ENCODE measurements at places on chromosomes 13 and 19.

- DNase-seq, result no peak
These were observed 10.4 kb downstream of the FCER2 start for GRCh38 chr19:7691497-7691896.

DNA sequence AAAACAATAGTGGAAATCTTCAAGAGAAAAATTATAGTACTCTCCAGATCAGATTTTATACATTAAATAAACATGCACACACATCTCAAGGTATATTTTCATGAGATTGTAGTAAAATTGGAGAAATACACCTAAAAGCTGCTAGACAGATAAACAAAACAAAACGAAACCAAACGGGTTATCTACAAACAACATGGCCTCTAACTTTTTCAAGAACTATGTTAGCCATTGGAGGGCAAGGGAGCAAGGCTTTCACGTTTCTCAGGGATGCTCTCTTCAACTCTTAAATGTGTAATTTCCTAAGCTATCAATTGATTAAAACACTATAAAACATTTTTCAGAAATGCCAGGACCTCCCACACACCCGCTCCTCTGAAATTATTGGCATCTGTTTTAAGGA, 1262.4 kb upstream of the PCDH20 start:
- DNase-seq, result no peak

DNA sequence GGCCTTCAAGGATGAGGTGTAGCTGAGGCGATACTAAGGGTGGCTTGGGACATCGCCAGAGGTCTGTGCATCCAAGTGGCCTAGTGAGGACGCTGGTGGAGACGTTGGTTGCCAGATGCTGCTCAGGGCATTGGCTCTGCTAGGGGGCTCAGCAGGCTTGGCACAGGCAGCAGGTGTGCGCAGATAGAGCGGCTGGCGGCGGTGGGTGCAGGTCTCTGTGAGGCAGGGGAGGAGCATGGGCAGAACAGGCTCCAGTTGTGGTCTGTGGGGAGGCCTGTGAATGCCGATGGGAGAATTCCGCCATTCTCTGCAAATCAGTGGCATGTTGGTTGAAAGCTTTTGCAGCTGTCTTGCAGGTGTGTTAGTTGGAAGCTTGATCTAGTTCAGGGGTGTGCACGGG, 21.2 kb downstream of the PRAM1 start:
- DNase-seq, result no peak

DNA sequence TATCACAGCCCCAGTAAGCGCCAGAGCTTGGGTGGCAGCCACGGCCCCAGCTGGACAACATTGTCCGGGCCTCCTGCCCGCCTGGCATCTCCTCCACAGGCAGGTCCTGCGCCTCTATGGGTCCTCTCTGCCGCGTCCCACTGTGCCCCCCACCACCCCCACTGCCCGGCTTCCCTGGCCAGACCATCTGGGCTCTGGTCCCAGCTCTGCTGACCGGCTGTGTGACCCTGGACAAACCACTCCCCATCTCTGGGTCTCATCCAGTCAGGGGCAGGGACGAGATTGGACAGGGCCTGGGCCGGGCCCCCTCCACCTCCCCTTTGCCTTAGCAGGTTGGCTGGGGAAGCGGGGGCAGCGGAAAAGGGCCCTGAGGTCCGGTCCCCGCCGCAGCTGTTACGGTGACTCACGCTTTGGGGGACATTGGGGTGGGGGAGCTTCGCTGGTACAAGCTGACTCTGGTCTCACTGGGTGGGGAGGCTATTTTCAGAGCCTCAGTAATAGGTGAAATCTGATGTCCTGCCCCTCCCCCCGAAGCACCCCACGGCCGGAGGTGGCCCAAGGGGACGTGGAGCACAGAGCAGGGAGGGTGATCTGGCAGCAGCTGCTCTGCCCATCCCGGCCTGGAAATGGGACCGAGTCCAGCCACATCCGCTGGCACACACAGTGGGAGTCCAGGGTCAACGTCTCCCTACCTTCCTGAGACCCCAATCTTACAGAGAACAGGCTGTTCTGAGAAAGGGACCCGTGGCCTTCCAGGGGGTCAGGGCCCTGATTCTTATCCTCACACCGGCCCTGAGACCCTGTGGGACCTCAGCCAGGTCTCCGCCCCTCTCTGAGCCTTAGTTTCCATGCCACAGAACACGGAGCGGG, 9.1 kb downstream of the NFIC start:
- no peak for DNase-seq

GRCh38 chr13:41398494-41399170, 58.7 kb upstream of the RGCC start:
- no peak for DNase-seq

- peak; percentile 18 for DNase-seq
These were observed 20.6 kb downstream of the PBX4 start for GRCh38 chr19:19597809-19598306.

DNA sequence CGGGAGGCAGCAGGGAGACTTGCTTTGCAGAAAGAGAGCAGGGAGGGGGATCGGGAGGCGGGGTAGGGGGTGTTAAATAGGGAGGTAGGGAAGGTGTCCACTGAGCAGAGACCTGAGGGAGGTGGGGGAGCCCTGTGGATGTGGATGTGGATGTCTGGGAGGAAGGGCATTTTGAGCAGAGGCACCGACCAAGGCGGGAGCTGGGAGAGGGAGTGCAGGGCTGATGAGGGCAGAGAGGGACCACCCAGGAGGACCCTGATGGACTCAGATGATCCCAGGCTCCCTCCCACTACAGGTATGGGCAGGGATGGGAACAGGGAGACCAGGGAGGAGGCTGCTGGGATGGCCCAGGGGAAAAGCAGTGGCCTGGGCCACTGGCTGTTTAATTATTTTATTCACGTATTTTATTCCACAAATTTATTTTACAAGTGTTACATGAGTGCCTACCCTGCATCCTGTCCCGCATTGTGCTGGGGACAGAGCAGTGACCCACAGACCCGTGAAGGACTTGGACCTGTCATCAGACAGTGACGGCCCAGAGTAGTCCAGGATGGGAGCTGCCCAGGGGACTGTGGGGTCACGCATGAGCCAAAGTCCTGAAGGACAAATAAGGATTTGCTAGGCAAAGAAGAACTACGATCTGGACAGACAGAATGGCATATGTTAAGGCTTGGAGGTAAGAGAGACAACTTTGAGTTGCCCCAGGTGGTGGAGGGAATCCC, 5.3 kb downstream of the GRAMD1A start:
- no peak for DNase-seq

DNA sequence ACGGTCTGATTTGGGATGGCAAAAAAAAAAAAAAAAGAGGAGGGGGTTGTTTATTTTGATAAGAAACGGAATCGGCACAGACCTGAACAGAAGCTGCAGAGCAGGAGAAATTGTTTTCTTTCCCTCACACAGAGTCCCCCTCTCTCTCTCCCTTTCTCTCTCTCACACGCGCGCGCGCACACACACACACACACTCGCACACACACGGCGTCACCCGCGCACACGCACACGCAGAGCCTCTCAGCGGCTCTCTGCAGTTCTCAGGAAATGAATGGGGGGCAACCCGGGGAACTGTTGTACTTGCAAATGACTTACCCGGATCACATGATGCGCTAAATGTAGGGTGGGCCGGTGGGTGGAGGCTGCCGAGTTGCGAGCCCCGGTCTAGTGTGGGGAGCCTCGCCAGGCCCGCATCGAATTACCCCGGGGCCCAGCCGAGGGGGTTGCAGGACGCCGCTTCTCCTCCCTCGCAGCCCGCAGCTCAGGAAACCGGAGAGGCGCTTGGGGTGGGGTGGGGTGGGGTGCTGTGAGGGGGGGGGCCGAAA, 475 bp downstream of the KLF12 start:
- DNase-seq, result peak; percentile 78

GRCh38 chr13:50721672-50721992, 121.9 kb downstream of the DLEU7 start:
- DNase-seq, result no peak

GRCh38 chr13:62173958-62174357, 758.3 kb upstream of the PCDH20 start:
- DNase-seq, result no peak

GRCh38 chr19:55231391-55232285, 3.1 kb upstream of the TMEM86B start:
- no peak for DNase-seq

DNA sequence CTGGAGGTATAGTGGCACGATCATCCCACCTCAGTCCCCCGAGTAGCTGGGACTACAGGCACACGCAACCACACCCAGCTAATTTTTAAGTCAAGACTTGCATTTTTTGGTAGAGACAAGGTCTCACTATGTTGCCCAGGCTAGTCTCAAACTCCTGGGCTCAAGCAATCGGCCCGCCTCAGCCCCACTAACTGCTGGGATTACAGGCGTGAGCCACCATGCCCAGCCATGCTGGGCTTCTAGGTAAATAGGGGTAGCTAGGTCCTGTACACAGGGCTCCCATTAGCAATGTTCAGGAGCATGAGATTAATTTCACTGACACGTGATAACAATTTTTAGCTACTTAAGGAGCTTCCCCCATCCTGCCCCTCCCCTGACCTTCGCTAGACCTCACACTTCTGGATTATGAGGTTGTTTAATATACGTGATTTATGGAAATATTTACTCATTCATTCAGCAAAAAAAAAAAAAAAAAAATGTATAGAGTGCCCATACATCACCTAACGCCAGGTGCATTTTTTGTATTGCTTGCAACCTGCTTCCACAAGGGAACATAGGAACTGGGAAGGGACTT, 19.2 kb downstream of the TMEM272 start:
- DNase-seq, result no peak

DNA sequence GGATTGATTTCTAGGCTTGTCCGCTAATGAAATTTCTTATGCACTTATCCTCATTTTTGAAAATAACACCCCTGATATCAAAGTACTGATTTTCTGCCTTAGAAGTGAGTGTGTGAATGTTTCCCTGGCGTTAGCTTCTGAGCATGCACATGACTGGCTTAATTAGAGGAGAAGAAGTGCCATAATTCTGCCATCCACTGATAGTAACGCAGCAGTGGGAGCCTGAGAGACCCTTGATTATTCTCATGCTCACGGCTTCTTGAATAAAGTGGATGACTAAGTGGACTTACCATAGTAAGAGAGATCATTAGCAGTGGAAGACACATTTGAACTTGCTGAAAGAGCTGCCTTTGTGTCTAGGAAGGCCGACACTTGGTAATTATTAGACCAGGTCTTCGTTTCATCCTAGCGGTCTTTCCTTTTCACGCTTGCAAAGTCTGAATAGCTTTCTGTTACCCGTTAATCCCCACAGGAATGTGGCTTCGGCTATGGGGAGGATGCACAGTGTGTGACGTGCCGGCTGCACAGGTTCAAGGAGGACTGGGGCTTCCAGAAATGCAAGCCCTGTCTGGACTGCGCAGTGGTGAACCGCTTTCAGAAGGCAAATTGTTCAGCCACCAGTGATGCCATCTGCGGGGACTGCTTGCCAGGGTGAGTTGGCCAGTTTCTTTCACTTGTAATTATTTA, 45.3 kb downstream of the TNFRSF19 start:
- DNase-seq, result no peak

- no peak for DNase-seq
These were observed 226.1 kb downstream of the RFC3 start for GRCh38 chr13:34044041-34044440.

DNA sequence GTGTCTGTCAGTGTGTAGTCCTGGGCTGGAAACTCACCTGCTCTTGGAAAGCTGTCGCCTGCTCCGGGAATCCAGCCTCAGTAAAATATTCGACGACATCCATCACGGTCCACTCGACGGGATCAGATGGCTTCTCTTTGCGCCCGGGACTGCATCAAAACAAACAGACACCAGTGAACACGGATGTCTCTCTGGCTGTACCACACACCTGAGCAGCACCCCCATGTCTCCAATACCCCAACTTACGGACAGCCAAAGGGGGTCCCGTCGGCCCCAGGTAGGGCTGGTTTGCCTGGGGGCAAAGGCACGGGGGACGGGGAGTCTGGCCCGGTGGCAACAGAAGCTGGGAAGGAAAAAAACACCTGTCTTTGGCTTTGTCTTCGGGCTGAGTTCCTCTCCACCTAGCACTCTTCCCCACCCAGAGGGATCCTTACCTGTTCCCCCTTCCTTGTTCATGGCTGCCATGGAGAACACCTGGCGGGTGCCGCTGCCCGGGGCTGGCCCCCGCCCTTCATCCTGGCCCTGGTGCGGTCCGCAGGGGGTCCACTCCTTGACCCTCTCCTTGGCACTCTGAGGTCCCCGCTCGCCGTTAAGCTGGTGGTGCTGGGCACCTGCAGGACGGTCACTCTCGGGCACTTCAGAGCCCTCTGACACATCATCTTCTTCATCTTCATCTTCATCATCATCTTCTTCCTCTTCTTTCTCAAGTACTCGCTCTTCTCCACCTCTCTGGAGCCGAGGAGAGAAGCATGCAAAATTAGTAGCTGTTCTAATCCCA, 1.7 kb downstream of the SAMD1 start:
- no peak for DNase-seq

DNA sequence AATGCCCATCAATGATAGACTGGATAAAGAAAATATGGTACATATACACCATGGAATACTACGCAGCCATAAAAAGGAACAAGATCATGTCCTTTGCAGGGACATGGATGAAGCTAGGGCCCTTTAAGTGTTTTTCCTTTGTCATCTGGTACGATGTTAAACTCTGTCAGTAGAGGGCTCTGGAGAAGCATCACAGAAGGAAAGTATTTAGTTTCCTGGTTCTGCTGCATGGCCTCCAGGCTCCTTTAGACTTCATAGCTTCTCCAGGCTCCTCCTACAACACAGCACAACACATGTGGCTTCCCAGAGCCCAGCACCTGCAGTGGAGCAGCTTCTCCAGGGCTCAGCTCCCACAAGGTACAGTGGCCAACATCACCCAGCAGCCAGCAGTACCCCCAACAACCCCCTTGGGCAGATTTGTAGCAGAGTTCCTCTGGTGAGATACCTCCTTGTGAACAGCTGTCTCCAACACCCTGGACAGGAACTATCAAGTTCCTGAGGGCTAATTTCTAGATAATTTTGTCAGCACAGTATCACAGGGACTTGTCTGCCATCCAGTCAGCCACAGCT, 63.4 kb downstream of the KCTD12 start:
- no peak for DNase-seq

DNA sequence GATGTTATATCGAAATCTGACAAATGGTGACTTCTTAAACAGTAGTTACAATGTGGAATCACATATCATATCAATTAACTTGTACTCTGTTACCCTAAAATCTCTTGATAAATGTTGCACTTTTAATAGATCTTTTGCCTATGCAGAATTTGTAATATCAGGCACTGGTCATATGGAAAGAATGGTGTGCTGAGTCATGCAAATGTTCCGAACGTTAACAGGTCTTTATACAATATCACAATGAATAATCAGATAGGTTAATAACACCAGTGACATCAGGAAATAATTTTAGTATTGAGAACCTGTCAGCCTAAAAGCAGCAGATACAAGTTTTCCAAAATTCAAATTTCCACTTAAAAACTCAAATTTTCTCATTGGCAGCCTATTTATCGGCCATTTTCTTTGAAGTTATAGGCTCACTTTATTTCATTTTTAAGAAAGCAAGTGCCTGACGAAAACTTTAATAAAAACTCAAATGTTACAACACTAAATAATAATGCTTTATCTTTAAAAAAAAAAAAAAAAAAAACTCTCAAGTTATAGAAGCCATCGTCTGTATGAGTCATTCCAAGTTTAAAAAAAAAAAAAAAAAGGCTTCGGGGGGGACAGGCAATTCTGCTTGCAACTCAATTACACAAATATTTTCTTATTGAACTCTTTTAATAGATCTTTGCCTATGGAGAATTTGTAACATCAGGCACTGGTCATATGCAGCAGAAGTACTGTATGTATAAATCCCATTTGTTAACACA, 180.9 kb downstream of the DIAPH3 start:
- DNase-seq, result no peak

- no peak for DNase-seq
These were observed 32.2 kb downstream of the UNC13A start for GRCh38 chr19:17655751-17656472.

All from stimulated activated CD4-positive, alpha-beta T cell treated with anti-CD3 and anti-CD28 coated beads, Interleukin-4, amount 100 ng/mL, for 1 hour (primary cell).